ENCODE measurements at places on chromosomes 3 and 15.

- no peak for DNase-seq
These were observed 28.3 kb upstream of the TASOR start for GRCh38 chr3:56711344-56711743.

DNA sequence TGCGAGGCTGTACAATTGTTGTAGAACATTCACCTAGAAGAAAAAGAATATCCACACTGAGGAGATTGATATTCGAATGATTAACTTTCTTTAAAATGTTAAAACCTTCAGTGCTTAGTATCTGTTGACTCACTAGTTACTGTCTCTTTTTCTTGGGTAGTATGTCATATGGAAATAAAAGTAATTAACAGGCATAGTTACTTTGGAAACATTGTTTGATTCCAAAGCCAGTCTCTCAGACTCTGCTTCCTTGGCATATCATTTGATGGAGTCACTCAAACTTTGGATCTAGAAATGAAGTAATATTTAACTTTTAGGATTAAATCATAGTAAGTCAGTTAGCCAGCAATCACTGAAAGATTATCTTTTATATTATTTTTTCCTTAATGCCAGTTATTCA lies 63.4 kb downstream of the MAP2K5 start:
- no peak for DNase-seq

GRCh38 chr3:100149130-100149529 lies 34.8 kb upstream of the FILIP1L start:
- no peak for DNase-seq

DNA sequence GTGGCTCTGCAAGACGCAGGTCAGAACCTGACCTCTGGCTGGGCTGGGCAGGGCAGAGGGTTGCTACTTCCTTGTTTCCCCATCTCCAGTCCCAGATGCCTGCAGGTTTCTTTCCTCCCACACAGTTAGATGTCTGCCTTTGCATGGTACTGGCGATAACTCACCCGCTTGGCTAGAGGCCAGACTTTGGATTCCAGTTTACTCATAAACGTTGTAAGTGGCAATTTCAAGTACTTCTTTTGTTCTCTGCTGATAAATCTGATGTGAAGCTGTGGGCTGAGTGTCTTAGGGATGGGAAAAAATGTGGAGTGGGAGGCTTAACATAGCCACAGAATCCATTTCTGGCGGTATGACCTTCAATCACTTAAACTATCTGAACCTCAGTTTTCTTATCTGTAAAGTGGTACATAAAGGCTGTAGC lies 194.2 kb downstream of the EBLN2 start:
- peak; percentile 74 for DNase-seq

DNA sequence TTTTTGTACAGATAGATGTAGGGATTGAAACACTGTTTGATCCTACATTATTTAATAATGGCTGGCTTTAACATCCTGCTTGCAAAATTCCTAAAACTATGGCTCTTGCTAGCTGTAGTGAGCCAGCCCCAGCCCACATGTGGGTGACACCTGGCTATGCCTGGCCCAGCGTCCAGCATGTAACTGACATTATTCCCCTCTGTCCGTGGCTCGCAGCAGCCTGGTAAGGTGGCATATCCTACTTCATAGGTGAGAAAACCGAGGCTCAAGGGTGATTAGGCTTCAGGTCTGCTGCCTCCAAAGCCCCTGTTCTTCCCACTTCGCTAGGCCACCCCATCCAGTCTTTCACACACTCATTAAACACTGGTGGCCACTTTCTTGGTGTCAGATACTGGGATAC lies 1.6 kb downstream of the CALML4 start:
- no peak for DNase-seq

- no peak for DNase-seq
These were observed 243.5 kb upstream of the TPM1 start for GRCh38 chr15:62799037-62799436.

DNA sequence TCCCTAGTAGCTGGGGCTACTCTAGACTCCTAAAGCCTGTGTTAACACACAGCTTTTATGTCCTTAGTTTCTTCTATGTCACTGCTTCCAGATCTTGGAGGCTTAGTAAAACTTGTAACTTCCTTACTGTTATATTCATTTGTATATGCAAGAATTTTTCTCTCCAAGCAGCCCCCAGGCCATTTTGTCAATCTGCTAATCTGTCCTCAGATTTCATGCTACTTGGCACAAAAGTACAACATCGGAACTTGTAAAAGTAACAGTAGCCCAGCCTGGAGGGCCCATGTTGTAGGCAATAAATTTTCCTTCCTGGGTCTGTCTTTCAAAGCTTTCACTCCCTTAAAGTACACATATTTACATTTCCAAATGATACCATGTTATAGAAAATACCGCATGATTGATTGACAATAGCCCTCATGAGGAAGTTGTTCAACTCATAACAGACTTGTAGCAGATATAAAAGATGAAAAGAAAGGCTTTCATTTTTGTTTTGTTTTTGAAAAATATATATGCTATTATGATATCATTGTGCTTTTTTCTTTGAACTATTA lies 324.2 kb downstream of the NEK10 start:
- no peak for DNase-seq

All from fibroblast of skin of abdomen (primary cell).